ENCODE measurements at places on chromosomes 4 and X.

DNA sequence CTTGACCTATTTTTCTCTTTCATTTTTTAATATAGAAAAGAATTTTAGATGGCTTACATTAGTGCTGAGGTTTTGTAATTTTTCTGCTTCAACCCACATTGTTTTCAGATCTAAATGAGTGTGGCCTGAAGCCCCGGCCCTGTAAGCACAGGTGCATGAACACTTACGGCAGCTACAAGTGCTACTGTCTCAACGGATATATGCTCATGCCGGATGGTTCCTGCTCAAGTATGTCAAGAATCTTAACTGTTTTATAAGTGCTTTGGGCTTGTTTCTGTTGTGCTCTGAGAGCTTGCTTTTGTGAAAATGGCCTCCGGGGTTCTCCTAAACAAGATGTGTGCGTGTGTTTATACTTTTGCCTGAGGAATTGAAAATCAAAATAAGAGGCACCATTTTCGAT is 41.6 kb downstream of the NPNT start:
- no peak for DNase-seq

- no peak for DNase-seq
These were observed 28.8 kb downstream of the ING2 start for GRCh38 chr4:183533698-183534097.

- DNase-seq, result no peak
These were observed 32.1 kb downstream of the NDUFB11 start for GRCh38 chrX:47112316-47112954.

DNA sequence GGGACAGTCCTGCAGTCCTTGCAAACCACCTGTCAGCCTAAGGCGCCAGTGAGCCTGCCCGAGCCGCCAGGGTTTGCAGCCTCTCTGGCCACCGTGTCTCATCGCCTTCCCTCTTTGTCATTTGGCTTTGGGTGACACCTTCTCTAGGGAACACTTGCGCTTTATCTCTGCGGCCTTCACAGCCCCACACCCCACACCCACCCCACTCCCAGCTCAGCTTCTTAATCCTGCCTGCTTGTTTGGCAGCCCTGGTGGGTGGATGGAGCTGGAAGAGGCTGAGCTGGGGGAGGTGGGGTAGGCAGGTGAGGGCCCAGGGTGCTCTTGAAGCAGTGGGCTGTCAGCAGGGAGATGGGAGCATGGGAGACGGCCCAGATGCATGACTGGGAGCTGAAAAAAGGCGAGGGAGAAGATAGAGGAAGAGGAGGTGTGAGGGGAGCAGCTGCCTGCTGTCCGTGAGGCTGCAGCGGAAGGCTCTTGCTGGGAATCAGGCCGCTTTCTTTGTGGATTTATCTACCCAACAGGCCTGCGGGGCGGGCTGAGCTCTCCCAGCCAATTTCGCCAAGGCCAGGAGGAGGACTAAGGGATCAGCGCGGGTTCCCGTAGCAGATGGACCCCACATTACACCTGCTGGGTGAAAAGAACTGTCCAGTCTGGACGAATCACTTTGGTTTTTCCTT is 97.5 kb upstream of the STOX2 start:
- peak; percentile 1 for DNase-seq

- DNase-seq, result no peak
These were observed 12.5 kb upstream of the ART3 start for GRCh38 chr4:76061982-76062381.

DNA sequence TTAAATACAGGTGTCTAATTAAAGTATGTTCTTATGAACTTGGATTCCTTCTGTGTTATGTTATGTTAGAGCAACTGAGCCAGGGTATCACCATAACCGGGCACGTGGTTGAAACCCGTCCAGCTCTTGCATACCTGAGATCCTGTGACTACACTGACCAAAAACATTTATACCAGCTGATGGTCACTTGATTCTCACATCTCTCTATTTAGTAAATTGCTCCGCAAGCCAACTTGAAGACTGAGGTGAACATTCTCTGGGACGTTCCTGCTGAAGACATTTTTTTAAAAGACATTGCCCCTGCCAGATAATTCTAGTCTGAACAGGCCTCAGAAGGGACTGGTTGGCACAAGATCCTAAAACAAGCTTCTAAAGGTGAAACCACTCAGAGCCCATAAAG is 550.0 kb upstream of the DIPK2B start:
- no peak for DNase-seq

DNA sequence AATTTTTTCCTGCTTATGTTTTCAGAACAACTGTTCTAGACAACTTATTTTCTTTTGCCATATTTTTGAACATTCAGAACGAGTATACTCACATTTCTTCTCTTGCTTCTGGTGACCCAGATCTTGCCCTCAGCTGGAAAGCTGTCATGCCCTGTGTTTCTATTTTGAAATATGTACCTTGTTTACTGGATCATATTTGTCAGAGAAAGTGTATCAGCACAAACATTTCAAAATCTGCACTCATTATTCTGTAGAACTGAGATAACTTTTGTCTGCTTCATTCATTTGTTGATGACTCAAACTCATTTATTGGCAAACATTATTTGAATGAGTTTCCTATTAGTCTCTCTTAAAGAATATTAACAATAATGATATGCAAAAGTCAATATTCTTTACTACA is 46.2 kb upstream of the FAM9A start:
- DNase-seq, result no peak

- DNase-seq, result no peak
These were observed 3.3 kb upstream of the MYOZ2 start for GRCh38 chr4:119132306-119132705.

DNA sequence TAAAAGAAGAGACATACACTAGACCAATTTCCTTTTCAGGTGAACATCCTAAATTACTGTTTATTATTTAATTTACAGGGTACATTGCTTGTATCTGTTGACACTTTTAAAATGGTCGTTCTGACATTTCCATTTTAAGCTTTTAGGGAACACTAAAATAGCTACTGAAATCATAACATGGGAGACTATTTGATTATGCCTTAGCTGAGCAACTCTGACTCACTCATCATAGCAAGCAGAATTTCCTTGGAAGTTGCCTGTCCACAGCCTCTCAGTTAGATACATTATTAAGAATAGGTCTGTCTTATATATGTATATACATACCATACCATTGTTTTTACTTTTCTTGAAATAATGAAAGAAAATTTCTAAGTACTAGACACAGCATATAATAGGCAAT is 22.0 kb downstream of the GUCY1B1 start:
- no peak for DNase-seq

DNA sequence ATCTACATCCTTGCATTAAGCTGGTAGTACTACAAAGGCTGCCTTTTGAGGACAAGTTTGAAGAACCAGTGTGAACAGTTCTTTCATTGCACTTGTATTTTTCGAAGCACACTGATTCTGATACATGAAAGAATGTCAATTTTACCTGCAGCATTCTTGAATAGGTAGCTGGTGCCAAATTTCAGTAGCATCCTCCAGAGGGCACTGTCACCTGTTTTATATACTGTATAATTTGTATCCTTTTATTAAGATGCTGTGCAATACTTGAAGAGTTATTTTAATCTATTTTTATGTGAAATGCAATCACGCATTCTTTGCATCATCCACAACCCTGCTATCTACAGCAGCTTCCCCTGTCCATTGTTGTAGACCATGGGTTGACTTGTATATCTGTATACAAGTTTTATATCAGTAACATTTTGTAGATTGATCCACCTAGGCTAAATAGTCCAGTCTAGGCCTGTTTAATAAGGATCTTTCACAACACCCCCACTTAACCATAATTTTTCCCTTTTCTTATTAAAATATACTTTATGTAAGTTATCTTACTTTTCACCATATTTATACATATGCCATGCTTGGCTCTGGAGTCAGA is 325.7 kb downstream of the PCDH7 start:
- no peak for DNase-seq

DNA sequence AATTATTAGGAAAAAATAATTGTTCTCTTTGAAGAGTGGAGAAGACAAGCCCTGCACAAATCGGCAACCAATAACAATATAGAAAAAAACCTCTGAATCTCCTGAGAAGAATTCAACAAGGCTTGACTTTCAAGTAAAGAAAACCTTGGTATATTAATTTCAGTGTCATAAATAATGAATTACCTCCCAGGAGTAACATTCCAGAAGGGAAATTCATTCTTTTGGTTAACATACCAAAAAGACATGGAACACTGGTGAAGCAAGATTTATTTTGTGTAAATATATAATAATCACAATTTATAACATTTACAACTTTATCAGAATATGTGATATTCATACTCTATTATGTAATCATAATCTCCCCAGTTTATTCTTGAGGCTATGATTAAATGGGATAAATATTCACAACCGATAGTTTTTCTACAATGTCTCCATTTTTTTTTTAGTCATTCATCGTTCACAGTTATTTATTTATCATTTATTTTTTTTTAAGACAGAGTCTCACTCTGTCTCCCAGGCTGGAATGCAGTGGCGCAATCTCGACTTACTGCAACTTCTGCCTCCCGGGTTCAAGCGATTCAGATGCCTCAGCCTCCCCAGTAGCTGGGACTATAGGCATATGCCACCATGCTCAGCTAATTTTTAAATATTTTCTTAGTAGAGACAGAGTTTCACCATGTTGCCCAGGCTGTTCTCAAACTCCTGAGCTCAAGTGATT is 53.0 kb upstream of the RPS6KA6 start:
- DNase-seq, result no peak

- no peak for DNase-seq
These were observed 2.2 kb downstream of the TECRL start for GRCh38 chr4:64407000-64407399.

- no peak for DNase-seq
These were observed 285.2 kb upstream of the GATB start for GRCh38 chr4:152045807-152046571.

DNA sequence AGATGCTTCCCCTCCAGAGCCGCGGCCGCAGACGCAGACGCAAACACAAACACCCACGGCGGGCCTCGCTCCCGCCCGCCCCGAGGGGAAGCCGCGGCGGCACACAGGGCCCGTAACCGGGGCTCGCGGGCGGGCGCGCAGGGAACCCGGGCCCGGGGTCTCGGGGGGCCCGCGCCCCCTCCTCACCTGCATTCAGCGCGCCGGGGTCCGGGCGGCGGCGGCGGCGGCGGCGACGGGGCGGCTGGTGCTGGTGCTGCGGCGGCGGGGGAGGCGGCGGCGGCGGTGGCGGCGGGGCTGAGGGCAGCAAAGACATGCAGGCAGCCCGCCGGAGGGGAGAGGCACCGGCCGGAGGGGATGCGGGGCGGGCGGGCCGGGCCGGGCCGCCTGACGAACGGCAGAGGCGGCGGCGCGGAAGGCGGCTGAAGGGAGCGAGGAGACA is 255 bp upstream of the CNOT6L start:
- no peak for DNase-seq

DNA sequence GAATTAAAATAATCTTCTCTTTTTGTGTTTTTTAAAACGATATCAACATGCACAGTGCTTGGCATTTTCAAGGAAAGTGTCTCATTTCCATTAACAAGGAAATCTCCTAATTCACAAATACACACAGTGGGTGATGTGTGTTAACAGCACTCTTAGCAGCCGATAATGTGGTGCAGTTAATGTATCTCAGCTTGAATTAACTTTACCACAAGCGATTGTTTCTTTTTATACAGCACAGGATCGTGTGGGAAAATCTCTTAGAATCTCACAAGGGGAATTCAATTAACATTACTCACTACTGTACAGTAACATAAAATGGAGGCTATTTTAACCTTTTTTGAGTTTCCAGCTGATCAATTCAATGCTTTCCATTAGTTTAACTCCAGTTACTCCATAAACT is 1841.9 kb downstream of the STIM2 start:
- no peak for DNase-seq

Measured in cerebellar nuclear complex (tissue), 1 donor.